ENCODE measurements at places on chromosomes 11 and 22.
A peak's percentile ranks its signal among the peaks of the same experiment; 100 is the strongest.

DNA sequence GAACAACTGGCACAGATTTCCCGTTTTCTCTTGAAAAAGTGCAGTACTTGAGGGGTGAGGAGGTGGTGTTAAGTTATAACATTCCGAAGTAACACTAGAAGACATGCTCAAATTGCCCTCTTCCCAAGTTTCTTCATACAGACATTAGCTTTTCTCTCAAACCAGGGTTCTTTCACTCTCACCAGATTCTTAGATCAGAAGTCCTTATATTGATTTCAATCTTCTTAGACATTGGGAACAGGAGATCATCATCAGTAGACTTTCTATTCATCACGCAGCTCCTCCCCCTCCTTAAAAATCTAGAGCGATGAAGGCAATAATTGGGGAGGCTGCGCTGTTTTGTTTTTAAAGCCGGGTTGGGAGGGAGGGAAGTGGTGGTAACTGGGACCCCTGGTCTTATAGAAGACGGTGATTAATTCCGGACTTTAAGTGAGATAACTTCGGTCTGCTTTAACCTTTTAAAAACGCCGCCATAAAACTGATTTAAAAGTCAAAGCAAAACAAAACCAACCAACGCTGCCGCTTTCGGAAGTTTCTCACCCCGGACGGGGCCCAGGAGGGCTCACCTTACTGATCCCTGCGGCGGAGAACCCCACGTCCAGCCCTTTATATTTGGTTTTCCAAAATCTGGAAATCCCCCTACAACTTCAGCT, 665 bp downstream of the USP28 start:
- peak; percentile 6 for DNase-seq

DNA sequence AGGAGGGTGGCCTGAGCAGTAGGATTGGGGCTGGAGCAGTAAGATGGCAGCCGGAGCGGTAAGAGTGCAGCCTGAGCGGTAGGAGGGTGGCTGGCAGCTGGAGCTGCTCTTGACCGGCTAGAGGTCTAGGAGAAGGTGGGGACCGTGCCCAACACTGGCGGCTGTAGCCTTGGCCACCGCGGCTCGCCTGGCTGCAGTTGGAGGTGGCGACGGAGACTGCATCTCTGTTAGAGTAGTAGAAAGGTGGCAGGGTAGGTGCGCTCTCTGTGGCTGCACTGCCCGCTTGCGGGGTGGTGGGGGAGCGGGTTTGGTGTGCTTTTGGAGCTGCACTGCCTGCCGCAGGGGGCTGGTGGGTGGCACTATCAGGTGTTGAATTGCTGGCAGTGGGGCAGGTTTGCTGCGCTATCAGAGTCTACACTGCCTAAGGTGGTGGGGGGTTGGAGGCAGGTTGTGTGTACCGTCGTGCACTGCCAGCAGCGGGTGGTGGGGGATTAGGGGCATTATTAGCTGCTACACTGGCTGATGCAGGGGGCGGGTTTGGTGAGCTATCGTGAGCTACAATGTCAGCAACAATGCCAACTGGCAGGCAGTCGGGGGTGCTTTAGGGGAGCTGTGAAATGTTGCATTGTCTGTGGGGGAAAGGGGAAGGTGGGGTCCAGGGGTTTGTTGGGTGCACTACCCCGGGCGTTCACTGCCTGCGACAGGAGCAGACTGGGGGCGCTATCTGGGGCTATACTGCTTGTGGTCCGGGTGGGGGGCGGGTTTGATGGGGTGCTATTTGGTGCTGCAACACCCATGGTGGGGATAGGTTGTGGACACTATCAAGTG, 4461.3 kb upstream of the OR11H1 start:
- no peak for DNase-seq

DNA sequence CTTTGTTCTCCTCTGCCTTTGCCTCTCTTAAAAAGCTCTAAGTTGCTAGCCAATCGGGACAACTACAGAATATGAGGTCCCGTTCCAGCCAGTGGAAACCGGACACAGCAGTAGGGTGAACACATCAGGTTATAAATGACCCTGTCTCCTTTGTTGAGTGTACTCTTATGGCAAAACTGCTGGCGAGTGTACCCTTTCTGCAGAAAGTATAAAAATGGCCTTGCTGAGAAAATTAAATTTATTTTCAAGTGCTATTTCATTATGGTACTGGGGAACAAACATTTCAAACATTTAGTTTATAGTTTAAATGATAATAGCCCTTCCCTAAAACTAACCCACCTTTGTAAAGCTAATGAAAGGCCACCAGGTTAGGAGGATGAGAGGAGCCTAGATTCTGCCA, 6.0 kb upstream of the LGALS12 start:
- DNase-seq, result no peak

DNA sequence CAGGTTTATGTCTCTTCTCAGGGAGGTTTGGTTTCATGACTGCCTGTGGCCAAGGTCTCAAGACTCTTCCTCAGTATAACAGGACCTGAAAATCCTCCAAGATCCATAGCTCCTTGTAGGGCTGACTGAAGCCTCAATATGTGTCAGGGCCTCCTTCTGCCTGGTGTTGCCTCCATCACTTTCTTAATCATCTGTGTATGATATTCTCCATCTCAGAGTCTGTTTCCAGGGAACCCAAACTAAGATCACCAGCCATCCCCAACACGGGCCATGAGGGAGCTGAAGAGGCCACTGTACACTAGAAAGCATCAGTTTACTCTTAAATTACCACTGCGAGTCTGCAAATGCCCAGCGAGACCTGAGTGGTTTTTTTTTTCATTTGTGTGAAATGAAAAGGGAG, 17.7 kb downstream of the GGTLC2 start:
- no peak for DNase-seq

GRCh38 chr11:35419830-35420333, 524 bp upstream of the SLC1A2 start:
- no peak for DNase-seq

GRCh38 chr11:124612045-124612444, 817 bp downstream of the PANX3 start:
- no peak for DNase-seq

DNA sequence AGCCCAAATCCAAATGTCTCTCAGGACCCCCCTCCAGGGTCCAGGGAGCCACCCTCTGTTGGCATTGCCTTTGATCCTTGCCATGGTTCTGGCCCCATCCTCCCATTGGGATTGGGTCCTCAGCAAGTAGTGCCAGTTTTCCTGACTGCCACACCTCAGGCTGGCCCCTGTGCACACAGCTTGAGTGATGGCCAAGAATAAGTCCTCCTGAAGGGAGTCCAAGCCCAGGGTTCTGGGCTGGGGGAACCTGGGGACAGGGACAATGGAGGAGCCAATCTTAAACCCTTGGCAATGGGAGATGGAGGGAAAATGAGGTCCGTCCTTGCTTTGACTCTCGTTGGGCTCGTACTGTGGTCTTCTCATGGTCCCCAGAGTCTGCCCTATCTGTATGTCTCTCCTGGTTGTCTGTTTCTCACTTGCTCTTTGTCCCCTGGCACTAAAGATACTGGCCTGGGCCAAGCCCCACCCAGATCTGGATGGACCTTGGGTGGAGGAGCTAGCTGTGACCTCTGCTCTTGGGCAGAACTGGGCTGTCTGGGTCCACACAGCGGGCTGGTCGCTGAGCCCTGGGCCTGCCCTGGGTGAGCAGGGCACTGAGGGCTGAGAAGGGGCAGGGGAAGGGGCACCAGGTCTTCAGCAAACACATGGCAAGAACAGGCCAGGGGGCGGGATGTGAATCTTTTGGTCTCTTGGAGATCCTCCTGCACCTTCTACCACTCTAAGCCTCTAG, 2.9 kb downstream of the SOX10 start:
- no peak for DNase-seq

DNA sequence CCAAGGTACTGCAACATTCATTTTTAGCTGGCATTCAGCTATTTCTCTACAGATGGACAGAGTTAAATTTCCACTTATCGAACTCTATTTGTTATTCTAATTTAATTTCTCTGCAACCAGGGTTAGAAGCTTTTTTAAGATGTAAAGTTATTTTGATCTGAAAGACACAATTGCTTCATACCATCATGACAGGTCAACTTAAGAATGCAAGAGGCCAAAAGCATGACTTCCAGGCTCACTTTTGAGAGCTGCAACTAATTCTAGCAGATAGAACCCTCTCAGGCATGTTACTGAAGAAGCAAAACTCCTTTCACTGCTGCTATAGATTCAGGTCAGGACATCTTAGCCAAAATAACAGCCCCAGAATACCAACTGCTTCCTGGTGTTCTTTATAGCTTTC, 86.5 kb upstream of the GALNT18 start:
- no peak for DNase-seq

- no peak for DNase-seq
Observed at GRCh38 chr11:81342966-81343365, 1390.7 kb downstream of the FAM181B start.

GRCh38 chr22:39327995-39328754, 8.8 kb upstream of the RPL3 start:
- DNase-seq, result peak; percentile 22

DNA sequence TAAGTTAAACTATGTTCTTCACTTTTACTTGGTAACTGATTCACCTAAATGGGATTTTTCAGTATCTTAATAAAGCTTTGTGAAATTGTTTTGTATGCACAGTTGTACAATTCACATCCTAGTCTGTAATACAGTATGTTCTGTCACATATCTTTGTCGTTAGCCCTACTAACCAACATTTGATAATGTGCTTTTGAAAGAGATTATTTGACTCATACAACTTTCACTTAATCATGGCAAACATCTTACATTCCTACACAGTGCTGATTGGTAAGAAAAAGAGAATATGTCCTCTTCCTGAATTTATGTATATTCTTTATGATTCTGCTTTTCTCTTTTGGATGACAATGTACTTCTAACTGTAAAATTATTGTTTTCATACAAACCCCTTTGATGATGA, 234.5 kb downstream of the METTL15 start:
- DNase-seq, result no peak

- no peak for DNase-seq
Observed at GRCh38 chr11:64654958-64655541, 64.0 kb downstream of the SLC22A12 start.

- DNase-seq, result no peak
Observed at GRCh38 chr22:42611051-42611450, 3.6 kb downstream of the POLDIP3 start.

GRCh38 chr11:108857382-108857781, 192.5 kb downstream of the DDX10 start:
- no peak for DNase-seq

- DNase-seq, result peak; percentile 63
Observed at GRCh38 chr11:35615921-35616900, 2.0 kb upstream of the FJX1 start.

DNA sequence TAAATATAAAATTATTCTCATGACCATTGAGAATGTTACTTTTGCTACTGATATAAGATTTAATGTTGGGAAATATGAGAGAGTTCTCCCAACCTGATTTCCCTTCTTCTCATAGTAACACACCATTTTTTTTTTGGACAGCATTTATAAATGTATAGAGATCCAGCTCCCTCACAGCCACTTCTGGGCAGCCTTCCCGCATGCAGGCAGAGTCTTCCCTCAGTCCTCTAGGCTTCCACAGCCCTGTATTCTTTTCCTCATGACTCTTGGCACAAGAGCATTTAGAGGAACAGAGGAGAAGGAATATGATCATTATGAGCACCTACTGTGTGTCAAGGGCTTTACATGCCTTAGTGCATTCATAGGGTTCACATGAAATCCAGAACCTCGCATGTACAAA, 9.0 kb downstream of the DTX4 start:
- no peak for DNase-seq

GRCh38 chr11:10298342-10298741, 4.3 kb upstream of the SBF2 start:
- peak; percentile 94 for DNase-seq

GRCh38 chr11:125638315-125638714, 13.4 kb downstream of the CHEK1 start:
- no peak for DNase-seq

DNA sequence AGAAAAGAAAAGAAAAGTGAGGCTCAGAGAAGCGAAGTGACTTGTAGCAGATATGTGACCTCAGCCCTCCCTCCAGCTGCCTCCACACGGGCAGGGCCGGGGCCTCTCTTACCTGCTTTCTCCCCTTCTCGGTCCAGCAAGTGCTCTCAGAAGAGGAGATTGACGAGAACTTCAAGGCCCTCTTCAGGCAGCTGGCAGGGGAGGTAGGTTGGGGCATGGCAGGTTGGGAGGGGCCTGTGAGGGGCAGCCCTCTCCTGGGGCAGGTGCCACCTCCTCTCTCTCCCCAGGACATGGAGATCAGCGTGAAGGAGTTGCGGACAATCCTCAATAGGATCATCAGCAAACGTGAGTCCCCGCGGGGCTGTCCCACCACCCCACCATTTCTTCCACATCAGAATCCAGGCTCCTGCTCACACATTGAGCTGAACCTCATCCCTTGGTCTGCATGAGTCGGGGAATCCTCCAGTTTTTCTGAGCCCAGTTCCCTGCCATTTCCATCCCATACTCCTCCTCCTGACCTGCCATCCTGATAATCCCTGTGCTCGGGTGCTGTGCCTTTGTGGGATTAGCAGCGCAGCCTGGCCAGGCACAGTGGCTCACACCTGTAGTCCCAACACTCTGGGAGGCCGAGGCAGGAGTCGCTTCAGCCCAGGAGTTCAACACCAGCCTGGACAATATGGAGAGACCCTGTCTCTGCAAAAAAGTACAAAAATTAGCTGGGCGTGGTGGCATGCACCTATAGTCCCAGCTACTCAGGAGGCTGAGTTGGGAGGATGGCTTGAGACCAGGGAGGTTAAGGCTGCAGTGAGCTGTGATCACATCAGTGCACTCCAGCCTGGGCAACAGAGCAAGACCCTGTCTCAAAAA, 26.4 kb downstream of the CAPN1 start:
- no peak for DNase-seq

DNA sequence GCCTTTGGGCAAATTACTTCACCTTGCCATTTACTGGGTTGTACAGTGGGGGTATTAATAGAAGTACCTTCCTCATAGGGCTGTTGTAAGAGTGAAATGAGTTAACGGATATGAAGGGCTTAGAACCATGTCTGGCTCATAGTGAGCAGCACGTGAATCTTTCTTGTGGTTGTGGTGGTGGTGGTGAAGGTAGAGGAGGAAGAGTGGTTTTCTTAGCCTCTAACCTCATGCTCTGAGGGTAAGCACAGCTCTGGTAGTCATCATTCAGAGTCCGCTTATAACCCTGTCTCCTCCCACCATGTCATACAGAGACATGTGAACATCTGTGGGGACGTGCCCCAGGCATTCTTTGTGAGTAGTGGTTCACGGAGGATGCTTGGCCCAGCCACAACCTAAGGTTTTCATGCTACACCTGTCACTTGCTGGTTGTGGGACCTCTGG, 43.6 kb downstream of the TEAD1 start:
- DNase-seq, result no peak

GRCh38 chr11:125407046-125407445, 89.0 kb downstream of the FEZ1 start:
- no peak for DNase-seq

All from brain microvascular endothelial cell (primary cell).